ENCODE measurements at places on chromosomes 11 and 22.
A peak's percentile ranks its signal among the peaks of the same experiment; 100 is the strongest.

GRCh38 chr22:36048911-36049677 lies 20.5 kb upstream of the RBFOX2 start:
- no peak for DNase-seq

DNA sequence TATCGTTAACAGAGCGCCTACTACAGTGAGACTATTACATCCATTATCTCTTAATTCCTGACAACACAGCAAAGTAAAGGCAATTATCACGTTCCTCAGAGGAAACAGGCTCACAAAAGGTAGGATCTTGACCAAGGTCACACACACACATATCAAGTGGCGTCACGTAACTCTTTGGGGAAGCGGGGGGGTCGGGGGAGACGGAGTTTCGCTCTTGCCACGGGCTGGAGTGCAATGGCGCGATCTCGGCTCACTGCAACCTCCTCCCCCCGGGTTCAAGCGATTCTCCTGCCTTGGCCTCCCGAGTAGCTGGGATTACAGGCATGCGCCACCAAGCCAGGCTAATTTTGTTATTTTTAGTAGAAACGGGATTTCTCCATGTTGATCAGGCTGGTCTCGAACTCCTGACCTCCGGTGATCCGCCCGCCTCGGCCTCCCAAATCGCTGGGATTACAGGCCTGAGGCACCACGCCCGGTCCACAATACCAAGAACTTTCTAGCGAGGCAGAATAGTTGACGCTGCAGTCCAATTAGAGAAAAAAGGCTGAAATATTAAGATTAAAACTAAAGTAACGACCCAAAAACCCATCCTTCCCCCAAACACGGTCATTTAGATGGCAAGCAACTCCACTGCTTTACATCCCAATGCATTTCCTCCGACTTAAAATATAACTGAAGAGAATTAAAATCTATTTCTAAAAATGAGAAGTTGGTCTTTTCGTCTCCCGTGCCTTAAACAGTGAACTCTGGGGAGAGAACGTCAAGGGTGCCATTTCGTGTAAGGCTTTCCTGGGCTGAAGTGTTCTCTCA lies 1.2 kb downstream of the DDX17 start:
- DNase-seq, result no peak

DNA sequence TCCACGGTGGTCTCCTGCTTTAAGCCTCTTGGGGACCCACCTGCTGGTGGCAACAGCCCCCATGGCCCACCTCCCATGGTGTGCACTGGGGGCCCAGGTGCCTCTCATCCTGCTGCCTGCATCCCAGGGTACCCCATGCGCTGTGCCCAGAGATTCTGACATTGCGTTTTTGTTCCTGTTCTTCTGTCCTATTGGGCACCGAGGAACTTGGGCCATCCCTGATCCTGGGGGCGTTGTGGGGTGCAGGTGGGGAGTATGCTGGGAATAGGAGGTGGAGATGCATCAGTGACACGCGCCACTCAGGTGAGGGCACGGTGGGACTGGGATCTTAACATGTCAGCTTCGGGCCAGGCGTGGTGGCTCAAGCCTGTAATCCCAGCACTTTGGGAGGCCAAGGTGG lies 12.4 kb upstream of the NAP1L4 start:
- DNase-seq, result no peak

- no peak for DNase-seq
Observed at GRCh38 chr11:93116641-93117441, 81.0 kb downstream of the SLC36A4 start.

DNA sequence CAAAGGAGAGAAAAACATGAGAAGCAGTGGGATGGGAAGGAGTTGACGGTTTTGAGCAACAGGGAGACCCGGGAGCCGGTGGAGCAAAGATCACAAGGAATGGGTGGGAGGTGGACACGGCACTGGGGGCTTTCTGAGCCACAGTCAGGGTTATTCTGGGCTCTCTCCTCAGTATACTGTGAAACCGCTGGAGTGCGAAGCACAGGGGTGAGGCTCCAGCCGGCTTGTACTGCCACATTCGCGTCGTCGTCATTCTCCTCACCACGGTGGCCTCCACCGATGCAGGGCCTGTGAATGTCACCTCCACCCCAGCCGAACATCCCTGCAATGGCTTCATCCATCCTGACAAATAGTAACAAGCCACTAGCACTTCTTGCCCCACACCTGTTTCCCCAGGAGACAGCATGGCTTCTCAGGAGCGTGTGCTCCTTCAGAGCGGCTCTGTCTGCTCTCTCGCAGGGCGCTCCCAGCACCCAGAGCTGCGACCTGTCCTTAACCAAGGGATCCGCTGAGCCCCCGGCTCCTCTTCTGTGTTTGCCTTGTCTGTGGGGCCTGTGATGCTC lies 1165.3 kb downstream of the TBC1D22A start:
- no peak for DNase-seq

DNA sequence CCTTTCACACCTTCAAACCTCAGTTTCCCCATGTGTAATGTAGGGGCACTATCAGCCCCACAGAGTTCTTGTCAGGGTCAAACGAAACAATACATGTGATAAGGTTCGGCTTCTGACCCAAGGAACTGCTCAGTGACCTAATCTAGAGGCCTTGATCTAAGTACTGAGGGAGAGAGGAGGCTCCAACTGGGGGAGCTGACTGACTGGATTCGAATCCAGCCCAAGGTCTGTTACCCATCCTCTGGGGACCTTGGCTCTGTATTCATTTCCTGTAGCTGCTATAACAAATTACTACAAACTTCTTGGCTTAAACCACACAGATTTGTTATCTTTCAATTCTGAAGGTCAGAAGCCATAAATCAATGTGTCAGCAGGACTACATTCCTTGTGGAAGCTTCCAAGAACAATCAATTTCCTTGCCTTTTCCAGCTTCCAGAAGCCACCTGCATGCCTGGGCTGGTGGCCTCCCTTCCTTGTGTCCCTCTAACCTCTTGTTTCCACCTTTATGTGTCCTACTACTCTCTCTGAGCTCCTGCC lies 10.7 kb upstream of the ANAPC15 start:
- DNase-seq, result no peak

GRCh38 chr11:20259506-20259905 lies 99.2 kb upstream of the DBX1 start:
- DNase-seq, result no peak

- DNase-seq, result no peak
Observed at GRCh38 chr22:29080106-29080975, 7.5 kb downstream of the KREMEN1 start.

DNA sequence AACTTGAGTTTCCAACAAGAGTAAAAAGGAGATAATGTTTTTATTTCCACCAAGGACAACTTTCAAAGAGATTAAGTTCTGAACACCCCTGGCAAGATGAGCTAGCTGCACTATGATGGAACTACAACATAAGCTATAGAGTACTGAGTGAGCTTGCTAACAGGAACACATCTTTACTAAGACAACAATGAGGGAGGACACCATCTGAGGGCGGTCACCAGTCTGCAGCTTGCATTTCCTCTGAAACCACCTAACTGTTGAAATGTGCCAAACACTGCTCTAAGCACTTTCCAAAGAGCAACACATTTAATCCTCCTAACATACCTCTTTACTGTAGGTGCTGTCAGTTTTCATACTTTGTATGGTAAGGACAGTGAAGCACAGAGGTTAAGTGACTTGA lies 68.4 kb downstream of the TCF20 start:
- DNase-seq, result no peak

DNA sequence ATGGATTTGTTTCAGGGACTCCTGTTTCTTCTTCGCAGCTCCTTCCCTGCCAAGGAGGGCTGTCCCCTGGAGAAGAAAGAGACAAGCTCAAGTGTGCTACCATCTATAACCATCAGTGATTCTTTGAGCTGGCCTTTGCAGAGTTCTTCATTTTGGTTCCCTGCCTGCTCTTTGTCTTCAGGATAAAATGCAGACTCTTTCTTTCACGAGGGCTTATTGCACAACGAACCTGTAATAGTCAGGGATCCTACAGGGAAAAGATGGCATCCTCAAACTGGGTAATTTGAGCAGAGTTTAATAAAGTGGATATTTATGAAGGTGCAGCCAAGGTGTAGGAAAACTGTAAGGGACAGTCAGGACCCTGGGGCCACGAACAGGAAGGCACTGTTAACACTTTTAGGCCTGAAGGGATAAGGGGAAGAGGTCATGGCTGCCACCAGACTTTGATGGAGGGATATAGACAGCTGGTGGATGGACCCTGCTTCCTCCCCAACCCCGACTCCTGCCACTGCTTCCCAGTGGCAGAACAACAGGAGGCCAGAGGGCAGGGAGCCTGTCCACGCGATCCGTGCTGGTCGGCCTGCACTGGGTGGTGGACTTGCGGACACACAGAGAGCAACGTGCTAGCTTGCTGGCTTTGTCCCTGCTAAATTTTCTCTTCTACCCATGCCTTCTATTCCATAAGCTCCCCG lies 767.0 kb downstream of the NTM start:
- DNase-seq, result no peak

DNA sequence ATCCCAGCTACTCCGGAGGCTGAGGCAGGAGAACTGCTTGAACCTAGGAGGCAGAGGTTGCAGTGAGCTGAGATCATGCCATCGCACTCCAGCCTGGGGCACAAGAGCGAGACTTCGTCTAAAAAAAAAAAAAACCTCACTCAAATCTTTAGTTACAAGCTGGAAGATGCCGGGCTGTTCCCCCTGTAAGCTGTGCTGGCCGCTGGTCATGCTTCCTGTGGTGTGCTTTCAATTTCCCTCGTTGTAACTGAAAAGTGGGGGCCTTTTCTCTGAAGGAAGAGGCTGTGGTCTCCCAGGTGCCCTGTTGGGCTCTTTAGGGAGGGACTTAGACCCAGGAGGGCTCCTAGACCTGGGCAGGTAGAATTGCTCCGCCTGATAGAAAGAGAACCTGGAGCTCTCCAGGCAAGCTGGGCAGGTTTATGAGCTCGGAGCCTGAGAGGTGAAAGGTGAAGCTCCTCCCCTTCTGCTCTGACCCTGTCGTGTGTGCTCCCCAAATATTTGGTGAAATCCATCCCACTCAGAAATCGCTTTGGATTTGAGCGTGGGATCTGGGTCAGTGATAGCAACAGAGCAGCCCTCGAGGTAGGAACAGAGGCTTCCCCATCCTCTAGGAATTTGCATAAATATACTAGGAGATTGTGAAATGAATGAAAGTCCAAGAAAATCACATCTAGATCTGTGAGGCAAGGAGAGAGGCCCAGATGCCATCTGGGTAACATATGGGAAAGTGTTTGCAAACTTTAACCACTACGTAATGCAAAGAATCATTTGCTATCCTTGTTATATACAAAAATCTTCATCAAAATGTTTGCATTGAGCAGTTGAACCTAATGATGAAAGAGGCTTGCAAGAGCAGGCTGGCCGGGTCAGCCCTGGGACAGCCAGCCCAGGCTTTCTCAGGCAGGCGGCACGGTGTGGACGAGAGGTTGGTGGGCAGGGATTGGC lies 154.3 kb downstream of the FBXO7 start:
- no peak for DNase-seq

GRCh38 chr11:70312401-70313357 lies 42.2 kb downstream of the PPFIA1 start:
- no peak for DNase-seq

DNA sequence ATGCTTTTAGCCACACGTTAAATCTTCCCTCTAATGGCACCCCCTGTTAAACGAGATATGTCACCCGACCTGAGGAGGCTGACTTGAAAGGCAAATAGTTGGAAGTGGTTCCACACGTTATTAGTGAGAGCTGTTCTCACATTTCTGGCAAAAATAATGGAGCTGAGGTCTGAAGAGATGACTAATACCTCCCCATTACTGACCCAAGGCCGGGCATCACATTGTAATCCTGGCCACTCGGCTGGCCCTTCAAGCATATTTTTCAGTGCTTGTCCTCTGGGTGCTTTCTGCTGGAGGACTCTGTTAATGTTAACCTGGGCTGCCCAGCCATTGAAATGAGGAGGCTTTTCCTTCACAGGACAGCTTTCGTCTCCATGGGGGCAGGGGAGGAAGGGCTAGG lies 260.0 kb upstream of the CADM1 start:
- no peak for DNase-seq

GRCh38 chr22:49340406-49340805 lies 487.3 kb downstream of the BRD1 start:
- no peak for DNase-seq

GRCh38 chr22:20022231-20022977 lies 1.5 kb downstream of the TANGO2 start:
- DNase-seq, result no peak

- DNase-seq, result no peak
Observed at GRCh38 chr11:134578807-134579723, 167.0 kb upstream of the B3GAT1 start.

DNA sequence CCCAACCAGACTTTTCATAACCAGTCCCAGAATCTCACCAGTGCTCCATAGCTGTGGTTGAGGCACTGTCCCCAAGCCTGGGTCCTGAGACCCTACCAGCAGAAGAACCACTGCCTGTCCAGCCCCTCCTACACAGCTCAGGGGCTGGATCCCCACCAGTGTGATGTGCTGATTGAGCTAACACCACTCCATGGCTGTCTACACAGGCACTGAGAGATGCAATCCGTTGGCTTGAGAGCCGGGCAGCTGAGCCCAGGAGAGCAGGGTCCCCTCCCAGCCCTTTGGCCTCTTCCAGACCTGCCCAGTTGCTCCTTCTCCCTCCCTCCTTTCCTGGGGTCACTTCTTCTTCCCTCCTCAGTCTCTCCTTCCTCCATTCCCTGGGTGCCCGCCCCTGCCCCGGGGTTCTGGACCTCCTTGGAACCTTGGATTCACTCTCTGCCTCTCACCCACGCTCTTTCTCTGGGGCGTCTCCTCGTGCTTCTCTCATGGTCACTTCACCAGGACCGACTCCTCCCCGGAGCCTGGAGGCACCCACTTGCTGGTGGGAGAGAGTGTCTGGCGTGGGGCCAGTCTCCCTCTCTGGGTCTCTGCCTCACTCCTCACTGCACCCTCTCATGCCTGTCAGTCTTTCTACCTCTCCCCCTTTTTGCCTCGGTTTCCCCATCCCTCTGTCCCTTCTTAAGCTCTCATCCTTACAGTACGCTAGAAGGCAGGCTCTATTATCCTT lies 706 bp upstream of the SCYL1 start:
- no peak for DNase-seq

- no peak for DNase-seq
Observed at GRCh38 chr22:21661991-21662390, 3.8 kb upstream of the PPIL2 start.

GRCh38 chr11:66068154-66068821 lies 1.8 kb upstream of the PACS1 start:
- DNase-seq, result peak; percentile 42

GRCh38 chr11:85721191-85721590 lies 35.2 kb upstream of the CCDC89 start:
- no peak for DNase-seq

- no peak for DNase-seq
Observed at GRCh38 chr11:10443152-10443551, 11.9 kb upstream of the AMPD3 start.

- DNase-seq, result peak; percentile 40
Observed at GRCh38 chr11:62545437-62546243, 966 bp downstream of the AHNAK start.

- no peak for DNase-seq
Observed at GRCh38 chr11:119340335-119341221, at the start of gene C1QTNF5. C1QTNF5 (minus strand) TSS chr11:119340883; CDS start chr11:119340397, 486 bp downstream.

GRCh38 chr11:121012091-121012490 lies 11.8 kb upstream of the TBCEL start:
- DNase-seq, result no peak

DNA sequence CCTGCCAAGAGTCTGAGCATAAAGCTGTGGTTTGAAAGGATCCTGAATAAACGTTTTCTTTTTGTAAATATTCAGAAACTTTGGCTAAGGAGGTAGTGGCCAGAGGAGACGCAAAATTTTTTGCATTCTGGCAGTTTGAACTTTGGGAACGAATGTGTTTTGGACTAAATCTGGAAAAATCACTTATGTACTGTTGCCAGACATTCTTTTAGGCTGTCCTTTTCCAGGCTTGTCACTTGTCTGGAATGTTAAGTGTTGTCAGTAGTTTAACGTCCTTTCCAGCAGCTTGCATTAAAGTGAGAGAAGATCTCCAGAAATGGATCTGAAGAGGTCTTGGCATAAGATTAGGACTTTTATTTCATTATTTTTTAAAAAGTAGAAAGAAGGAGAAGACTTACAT lies 18.5 kb downstream of the SPECC1L start:
- no peak for DNase-seq

Data from activated CD8-positive, alpha-beta memory T cell treated with anti-CD3 and anti-CD28 coated beads for 48 hours (primary cell).